Stimulated activated CD4-positive, alpha-beta T cell treated with anti-CD3 and anti-CD28 coated beads, Interleukin-15, amount 100 ng/mL, for 24 hours (primary cell): ENCODE measurements at places on chromosomes 7 and 10.

- no peak for DNase-seq
Observed at GRCh38 chr10:6400821-6401465, 179.1 kb downstream of the PRKCQ start.

DNA sequence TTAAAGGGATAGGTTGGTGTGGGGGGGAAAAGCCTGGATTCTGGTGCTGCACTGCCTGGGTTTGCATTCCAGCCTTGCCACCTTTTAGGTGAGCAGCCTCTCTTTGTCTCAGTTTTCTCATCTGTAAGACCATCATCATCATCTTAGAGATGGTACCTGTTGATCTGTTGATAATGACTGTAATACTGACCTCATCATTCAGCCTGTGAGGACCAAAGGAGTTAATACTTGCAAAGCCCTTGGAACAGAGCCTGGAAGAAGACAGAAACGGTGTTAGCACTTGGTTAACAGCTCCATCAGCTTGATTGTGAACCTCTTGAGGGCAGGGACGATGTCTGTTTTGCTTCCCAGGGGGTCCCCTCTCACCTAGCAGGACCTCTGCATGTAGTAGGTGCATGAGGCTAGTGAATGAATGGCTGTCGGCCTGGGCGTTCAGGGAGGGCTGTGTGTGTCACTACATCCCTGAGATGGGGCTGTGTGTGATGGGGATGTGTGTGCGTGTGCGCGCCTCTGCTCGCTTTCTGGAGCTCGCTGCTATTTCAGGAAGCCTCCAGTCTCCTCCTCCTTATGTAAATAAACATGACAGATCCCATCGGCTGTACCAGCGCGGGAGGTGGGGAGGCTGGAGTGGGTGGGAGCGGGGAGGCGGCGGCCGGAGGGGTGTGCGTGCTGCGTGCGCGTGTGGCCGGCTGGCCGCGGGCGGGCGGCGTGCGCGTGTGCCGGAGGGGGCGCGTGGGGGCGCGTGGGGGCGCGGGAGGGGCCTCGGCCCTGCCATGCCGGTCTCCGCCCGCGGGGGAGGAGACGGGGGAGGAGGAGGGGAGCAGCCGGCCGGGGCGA lies 61.2 kb downstream of the NEURL1 start:
- peak; percentile 45 for DNase-seq

DNA sequence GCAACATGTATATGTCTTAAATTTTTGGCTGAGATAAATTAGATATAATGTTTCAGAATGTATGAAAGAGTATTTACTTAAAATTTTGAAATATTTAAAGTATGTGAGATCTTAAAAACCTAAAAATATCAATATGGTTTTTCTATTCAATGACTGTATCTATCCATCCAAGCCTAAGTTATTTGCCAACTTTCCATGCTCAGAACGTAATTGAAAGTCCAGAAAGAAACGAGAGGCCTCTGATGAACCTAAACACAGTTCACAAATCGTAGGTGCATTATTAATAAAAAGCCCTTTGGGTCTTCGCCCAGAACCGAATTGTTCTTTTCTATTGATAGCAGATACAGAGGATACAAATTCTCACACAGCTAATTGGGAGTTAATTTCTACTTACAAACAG lies 6.5 kb downstream of the SVIL start:
- DNase-seq: no peak

DNA sequence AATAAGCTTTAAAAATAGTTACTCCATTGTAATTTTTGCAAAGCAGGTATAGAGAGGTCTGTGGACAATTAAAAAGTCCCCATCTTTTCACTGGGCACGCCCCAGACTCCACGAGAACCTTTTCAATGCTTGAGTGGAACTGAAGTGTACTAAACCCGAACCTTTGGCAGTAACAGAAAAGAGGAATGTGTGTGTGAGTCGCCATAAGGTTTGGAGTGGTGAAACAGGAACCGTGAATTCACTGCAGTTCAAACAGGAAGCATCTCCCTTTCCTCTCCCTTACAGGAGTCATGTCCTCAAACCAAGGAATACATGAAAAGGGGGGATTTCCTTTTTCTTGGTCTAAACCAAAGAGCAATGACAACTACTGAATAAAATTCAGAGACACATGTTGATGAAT lies 23.2 kb downstream of the NDUFB2 start:
- no peak for DNase-seq

DNA sequence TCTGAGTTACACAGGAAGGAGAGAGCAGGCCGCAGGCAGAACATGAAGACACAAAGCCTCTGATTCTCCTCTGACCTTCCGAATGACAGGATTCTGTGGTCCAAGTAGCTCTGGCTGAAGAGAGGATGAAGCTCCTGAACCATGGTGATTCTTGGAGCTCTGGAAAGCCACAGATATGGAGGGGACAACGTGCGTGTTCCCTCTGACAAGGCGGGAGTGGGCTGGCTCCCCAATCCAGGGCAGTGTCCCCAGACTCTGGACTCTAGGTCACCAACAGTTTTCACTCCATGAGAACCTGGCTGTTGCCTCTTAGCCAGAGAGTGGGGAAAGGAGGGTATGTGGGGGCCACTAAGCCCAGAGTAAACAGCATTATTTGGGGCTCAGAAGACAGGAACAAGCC lies 7.4 kb upstream of the TRPV6 start:
- DNase-seq: no peak

DNA sequence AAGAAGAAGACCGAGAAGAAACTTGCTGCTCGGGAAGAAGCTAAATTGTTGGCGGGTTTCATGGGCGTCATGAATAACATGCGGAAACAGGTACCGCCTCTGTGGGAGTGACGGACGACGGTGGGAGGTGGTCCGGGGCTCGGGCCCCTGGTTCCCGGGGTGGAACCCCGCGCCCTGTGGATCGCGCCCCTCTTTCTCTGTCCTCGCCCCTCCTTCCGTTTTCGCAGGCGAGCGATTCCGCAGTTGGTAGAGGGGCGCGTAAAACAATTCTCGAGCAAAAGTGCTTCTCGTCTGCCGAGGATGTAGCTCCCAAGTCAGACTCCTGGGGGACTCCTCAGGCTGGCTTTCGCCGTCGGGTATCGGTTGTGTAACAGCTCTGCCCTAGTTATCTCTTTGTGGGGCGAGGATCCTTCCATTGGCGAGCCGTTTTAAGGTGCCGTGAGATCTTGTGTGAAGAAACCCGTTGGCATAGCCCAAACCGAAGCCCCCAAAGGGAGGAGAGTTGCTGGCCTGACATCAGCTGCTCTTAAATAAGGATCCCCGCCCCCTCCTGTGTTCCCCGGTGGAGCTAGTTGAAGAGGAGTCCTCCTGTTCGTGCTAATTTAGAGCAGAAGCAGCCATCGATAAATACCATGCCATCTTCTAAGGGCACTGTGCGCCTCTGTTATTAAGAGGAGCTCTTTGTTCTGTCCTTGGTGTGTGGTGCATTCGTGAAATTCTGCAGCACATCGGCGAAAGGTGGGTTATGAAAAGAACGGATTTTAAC lies 655 bp downstream of the KLHL7 start:
- peak; percentile 56 for DNase-seq

DNA sequence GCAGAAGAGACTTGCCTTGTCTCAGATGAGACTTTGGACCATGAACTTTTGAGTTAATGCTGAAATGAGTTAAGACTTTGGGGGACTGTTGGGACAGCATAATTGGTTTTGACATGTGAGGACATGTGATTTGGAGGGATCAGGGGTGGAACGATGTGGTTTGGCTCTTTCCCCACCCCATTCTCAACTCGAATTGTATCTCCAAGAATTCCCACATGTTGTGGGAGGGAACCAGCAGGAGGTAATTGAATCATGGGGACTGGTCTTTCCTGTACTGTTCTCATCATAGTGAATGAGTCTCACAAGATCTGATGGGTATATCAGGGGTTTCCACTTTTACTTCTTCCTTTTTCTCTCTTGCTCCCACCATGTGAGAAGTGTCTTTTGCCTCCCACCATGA lies 229.7 kb upstream of the KCND2 start:
- no peak for DNase-seq

DNA sequence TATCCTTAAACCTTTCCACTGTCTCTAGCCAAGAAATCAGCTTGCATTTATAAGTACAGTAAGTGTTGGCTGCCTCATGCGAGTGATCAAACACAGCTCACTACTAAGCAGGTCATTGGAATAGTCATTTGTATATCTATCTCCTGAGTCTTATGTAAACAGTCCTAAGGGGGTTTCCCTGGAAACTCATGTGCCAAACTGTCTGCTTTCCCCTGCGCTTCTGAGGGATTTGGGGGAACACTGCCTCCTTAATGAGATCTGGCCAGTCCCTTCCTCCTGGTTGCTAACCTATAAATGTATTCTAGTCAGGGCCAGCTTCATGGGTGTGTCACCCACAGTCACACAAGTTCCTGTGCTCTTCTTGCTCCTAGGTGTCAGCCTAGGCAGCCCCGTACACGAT lies 133.1 kb downstream of the CD36 start:
- DNase-seq: no peak

GRCh38 chr10:131277278-131277677 lies 34.2 kb downstream of the TCERG1L start:
- DNase-seq: no peak

DNA sequence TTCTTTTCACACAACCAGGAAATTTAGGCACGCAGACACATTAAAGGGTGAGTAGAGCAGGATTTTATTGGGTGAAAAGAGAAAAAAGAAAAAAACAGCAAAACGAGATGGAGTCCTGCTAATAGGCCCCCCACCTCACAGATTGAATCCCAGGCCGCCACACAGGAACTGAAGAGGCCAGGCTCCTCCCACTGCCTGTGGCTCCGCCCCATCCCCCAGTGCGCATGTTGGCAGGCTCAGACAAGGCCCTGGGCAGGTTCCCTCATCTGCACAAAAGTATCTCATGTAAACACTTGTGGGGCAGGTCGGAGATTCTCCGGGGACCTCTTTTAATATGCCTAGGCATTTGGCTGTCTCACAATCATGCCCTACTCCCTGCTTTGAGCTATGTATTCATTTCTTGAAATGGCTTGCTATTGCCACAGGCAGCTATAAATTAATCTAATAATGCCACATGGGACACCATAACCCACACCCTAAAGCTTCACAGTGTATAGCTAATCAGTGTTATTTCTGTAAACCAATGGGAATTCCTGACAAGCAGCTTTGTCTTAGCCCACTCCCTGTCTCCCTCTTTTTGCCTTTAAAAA lies 76.2 kb upstream of the KIF5B start:
- DNase-seq: no peak

- no peak for DNase-seq
Observed at GRCh38 chr7:135369405-135369804, 135.8 kb downstream of the STRA8 start.

DNA sequence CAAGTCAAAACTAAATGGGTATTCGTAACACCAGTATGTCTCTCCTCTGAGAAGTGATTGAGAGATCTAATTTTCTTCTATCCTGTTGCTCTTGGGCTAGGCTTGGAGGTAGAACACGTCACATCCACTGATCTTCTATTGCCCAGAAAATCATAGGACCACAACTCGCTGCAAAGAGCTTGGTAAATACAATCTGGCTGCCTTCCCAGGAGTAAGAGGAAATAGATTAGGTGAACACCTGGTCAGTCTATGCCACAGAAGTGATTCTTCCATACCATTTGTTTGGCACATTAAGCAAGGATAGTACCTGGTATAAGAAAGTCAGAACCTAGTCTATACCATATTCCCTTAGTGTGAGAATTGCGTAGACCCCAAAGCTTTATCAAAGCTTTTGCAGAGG lies 129.3 kb upstream of the PHYHIPL start:
- no peak for DNase-seq
